ENCODE measurements at places on chromosomes 3 and 15. TPM values are rescaled to one million over a fixed set of nuclear protein-coding genes. Genes with fewer than 3 reads are reported as not detected.

- peak; percentile 56 for DNase-seq
These were observed 547.8 kb upstream of the EPHA6 start for GRCh38 chr3:96266395-96267190.

DNA sequence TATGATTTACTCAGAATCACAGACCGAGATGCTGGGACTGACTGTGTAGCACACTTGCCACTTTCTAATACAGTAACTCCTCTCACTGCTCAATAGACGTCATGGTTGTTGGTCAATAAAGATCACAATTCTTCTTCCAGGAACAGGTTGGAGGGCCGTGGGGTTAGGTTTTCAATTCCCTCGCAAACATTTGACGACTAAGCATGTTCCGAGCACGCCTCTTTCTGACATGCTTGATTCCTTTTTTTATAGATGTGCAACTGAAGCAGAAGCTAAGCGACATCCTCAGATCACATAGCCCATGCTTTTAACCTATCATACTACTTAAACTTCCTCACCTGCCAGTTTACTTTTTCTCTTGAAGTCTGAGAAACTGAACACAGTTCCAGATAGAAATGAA is 61.0 kb downstream of the GRM7 start:
- no peak for DNase-seq

- DNase-seq: no peak
These were observed 170.5 kb downstream of the KCNAB1 start for GRCh38 chr3:156290924-156291271.

DNA sequence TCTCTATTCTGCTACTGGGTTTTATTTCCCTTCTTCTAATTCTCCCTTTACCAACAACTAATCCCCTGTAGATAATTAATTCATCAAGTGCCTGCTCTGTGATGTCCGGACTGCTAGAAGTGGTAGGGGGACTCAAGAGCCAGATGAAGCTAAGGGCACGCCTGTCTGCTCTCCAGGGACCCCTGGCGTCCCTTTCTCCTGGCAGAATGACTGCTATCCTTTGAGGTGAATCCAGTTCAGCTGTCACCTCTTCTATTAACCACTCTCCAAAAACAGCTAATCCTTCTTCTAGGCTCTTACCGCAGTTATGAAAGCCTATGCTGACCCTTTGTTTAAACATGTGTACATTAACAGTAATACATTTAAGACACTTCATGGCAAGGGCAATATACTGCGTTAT is 1.4 kb upstream of the CHRNA7 start:
- DNase-seq: no peak

DNA sequence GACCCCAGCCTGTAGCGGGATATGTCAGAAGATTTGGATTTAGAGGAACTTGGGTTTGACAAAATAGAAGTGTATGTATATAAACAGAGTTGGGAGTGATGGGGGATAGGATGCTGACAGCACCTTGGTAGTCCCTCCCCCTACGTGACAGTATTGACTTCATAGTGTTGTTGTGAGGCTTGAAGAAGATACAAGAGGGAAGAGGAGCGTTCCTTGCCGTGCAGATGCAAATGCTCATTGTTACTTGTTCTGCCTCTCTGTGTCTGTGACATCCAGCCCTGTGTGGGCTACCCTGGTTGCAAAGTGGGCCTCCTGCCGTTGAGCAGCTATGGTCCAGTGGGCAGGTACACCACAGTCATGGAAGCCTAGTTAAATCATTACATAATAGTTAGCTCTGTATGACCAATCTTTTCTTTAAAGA is 45.0 kb downstream of the SMAD3 start:
- no peak for DNase-seq

DNA sequence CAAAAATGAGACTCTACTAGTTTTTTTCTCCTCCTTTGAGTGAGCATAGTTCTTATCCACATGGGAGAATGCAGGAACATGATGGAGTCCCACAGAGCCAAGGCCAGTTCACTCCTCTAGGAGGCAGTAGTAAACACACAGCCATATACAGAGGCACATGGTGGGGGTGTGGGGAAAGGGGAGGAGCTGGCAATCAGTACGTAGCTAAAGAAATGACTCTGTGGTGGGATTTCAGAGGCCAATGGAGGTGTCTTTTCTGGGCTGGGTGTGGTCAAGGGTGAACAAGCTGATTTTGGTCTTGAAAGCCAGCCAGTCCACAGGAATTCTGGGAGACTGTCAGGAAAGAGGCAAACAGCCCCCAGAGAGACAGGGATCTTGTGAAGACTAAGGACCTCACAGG is 6.6 kb upstream of the RAB11A start:
- peak; percentile 51 for DNase-seq

DNA sequence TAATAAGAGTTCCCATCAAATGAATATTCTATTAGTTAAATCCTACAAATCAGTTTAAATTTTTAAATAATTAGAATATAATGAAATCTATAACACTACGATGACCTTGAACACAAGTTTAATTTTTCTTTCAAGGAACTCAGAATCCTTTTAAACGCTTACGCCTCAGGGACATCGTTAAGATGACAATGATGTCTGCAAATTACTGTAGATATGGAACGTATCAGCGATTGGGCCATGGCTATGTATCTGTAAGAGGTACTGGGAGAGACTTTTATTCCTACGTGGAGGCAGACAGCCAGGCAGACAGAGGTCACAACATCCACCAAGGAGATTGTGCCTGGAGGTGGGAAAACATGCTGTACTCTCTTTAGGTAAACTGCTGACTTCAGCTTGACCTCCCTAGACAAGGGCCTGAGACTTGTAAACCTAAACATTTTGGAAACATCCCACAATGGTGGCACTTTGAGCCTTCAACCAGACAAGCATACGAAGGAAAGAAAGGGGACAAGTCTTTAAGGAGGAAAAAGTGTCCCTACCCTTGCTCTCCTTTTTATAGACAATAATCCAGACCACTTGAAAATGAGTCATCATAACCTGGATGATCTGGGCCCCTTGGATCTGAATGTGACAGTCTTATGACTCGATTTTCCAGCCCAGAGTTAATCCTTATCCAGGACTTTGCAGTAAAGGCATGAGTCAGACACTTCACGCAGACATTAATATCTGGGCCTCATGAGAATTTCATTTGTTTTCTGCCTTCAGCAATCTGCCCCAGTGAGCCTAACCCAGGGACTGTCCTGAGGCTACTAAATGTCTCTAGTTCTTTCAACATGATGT is 6.8 kb upstream of the LDHAL6B start:
- DNase-seq: peak; percentile 61

GRCh38 chr15:59327942-59328341 is 44.7 kb downstream of the MYO1E start:
- DNase-seq: no peak

DNA sequence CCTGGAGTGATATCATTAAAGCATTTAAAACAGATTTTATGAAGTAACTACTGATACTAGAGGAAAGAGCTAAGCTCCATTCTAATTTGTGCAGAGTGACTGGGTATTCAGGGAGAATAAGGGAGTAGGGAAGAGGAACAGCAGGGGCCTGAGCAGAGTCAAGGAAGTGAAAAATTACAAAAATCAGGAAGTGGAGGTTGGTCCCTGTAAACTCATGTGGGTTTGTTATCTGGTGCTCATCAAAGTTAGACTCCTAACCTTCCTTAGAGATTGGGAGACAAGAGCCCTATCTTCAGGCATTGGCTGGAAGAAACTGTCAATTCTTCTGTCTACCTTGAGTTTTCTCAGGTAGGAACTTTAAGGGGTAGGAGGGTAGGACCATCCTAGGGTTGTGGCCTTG is 82.5 kb downstream of the NEK11 start:
- no peak for DNase-seq

- DNase-seq: no peak
These were observed 188.8 kb downstream of the ZNF385D start for GRCh38 chr3:21562243-21562642.

DNA sequence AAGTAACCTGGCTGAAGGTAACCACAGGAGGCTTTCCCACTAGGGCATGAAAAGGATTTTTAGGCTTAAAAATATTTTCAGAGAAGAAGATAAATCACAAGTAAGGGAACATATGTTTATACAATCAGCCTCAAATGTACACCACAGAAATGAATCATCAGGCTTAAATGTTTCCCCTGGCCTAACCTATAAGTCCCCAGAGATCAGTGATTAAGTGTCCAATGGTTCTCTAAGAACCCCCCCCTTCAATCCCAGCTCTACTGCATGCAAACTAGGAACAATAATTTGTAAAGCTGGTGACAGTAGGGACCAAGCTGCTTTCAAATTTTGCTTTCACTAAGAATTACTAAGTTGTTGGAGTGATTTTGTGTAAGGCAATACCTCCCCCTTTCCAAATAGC is 431.6 kb upstream of the LMCD1 start:
- DNase-seq: no peak

GRCh38 chr3:25485673-25486072 is 57.6 kb downstream of the RARB start:
- no peak for DNase-seq

GRCh38 chr3:54999159-54999558 is 71.3 kb upstream of the LRTM1 start:
- DNase-seq: peak; percentile 64

DNA sequence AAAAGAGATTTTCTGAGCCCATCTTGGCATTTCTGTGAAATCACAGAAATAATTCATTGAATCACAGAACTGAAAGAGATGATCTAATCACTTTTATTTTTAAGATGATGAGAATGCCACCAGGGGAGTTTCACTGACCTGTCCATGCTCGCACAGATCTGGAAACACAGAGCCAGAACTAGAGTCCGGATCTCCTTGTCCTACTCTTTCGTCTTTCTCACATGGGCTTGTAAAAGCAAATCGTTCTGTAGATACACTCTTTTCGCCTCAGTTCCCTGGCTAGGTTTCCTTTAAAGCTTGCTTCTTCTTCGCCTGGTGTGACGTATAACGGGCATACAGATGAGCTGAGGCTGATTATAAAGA is 122.5 kb upstream of the SPRED1 start:
- DNase-seq: no peak

GRCh38 chr15:93587059-93587521 is 498.1 kb upstream of the RGMA start:
- DNase-seq: no peak

GRCh38 chr3:113285226-113285625 is 73.9 kb downstream of the BOC start:
- DNase-seq: no peak

- no peak for DNase-seq
These were observed 137.0 kb downstream of the TBC1D2B start for GRCh38 chr15:77940381-77940947.

DNA sequence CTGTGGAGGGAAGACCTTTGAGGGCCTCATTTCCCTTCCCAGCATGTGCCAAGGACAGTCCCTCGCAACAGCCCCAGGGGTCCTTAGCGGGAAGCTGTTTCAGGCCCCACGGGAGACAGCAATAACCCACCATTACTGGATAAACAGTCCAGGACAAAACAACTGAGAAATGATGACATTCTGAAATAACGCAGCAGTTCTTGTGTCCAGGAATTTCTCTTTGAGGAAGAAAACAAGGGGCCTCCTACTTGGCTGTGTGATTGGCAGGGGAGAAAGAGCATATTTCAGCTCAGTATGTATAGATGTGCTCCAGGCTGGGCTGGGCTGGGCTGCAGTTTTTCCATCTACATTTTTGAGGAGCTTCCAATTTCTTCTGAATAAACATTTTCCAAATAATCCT is 82.2 kb upstream of the THBS1 start:
- no peak for DNase-seq

DNA sequence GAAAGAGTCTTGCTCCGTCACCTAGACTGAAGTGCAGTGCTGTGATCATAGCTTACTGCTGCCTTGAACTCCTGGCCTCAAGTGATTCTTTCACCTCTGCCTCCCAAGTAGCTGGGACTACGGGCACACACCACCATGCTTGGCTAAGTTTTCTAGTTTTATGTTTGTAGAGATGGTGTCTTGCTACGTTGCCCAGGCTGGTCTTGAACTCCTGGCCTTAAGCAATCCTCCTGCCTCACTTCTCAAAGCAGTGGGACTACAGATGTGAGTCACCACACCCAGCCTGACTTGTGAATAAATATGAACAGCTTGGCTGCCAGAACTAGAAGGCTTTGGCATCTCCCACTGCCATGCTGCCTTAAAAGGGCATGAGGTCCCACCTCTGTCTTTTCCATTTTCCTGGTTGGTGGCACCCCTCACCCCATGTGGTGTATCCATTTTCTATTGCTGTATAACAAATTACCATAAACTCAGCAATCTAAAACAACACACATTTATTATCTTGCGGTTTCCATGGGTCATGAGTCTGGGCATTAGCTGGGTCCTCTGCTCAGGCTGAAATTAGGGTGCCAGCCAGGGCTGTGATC is 44.3 kb downstream of the PTPRG start:
- DNase-seq: no peak

- no peak for DNase-seq
These were observed 28.9 kb downstream of the ITGB5 start for GRCh38 chr3:124858275-124858674.

DNA sequence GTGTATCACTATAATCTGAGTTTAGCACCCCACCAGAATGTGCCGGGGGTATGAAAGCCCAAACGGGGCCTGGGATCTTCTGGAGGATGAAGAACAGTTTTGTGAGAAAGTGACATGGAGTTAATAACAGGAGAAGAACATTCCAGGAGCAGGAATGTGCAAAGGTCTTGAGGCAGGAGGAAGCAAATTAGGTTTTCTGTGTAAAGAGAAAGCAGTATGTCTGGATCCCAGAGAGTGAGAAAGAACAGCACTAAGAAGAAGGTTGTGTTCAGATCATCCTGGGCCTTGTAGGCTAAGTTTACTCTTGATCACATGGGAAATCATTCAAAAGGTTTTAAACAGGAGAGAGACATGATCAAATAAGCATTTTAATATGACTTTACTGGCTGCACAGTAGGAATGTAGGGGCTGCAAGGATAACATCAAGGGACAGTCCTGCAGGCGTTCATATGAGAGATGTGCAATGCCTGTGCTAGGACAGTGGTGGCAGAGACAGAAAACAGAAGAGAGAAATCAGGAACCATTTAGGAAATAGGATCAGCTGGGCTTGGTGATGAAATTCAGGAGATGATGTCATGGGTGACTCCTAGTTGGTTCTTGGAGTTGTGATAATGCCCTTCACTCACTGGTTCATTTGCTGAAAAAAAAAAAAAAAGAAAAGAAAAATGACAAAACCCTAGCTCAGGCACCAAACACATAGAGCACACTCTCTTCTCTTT is 113.5 kb downstream of the TNIK start:
- peak; percentile 22 for DNase-seq

GRCh38 chr3:67605377-67605776 is 49.0 kb downstream of the SUCLG2 start:
- no peak for DNase-seq

DNA sequence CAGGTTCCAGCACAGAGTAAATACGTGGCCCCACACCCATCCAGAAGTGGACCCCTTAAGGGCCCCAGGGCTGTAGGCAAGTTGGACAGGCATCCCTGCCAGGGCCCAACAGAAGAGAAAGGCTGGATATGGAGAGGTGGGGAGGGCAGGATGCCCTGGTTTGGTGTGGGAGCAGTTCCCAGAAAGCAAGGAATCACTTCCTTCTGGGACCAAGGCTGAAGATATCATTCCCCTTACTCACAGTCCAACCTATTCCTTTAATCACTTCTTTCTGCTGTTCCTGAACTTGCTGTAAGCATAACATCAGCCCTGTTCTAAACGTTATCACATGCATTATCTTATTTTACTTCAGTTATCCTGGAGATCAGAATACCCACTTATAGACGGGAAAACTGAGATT is 6.1 kb upstream of the MESP2 start:
- DNase-seq: no peak

Gene CCDC9B
- 1.8 TPM for total RNA-seq

Gene ERC2
- 4.7 TPM for total RNA-seq

Gene DAG1
- total RNA-seq: 63.7 TPM

Gene PTX3
- 23.7 TPM for total RNA-seq

Gene OXTR
- 1.6 TPM for total RNA-seq

Gene CPLX3
- total RNA-seq: not detected

Gene ECE2
- total RNA-seq: not detected

Gene MPI
- total RNA-seq: 41.1 TPM

Gene FGD5
- 2.6 TPM for total RNA-seq
